ENCODE measurements at places on chromosomes 5 and 9.
A peak's percentile ranks its signal among the peaks of the same experiment; 100 is the strongest.

GRCh38 chr9:30010691-30011090 is 2373.8 kb upstream of the ACO1 start:
- no peak for DNase-seq

GRCh38 chr5:5126444-5126843 is 13.7 kb upstream of the ADAMTS16 start:
- no peak for DNase-seq

- DNase-seq = no peak
Measured at GRCh38 chr5:170430256-170430655, 41.1 kb upstream of the KCNMB1 start.

DNA sequence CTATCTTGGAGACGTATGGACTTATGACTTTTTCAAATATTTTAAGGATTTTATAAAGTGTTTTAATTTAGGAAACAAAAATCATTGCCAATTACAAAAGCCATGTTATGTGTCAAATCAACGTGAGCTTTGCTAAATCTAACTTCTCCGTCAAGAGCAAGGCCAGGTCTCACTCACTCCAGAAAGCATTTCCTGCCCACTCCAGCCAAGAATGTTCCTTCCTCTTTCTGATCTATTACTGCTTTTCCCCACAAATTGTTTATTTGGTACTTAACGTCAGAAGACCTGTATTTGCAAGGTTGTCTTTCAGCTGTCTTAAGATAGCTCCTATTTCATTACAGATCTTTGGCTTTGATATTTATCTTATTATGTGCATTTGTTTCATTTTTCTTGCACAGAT is 193.5 kb upstream of the HAPLN1 start:
- no peak for DNase-seq

- DNase-seq = no peak
Measured at GRCh38 chr5:142726188-142726731, 40.4 kb upstream of the FGF1 start.

GRCh38 chr5:73093943-73094342 is 26.4 kb upstream of the TMEM171 start:
- no peak for DNase-seq

DNA sequence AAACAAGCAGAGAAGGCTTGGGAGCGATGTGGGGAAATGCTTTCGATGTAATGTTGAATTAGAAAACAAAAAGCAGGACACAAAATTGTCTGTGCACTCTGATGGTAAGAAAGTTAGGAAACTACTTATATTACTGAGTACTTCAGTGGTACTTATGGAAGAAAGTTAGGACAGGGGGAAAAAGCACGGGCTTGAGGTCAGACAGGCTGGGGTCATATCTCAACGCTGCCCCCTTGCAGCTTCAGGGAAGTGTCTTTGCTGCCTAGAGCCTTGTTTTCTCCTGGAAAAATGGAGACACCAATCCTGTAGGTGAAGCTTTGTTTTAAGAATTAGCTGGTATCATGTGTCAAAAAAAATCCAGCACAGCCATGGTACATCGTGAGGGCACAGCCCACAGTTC is 23.0 kb downstream of the NEURL1B start:
- DNase-seq = no peak

- DNase-seq = no peak
Measured at GRCh38 chr5:157478726-157479125, 18.7 kb downstream of the NIPAL4 start.

DNA sequence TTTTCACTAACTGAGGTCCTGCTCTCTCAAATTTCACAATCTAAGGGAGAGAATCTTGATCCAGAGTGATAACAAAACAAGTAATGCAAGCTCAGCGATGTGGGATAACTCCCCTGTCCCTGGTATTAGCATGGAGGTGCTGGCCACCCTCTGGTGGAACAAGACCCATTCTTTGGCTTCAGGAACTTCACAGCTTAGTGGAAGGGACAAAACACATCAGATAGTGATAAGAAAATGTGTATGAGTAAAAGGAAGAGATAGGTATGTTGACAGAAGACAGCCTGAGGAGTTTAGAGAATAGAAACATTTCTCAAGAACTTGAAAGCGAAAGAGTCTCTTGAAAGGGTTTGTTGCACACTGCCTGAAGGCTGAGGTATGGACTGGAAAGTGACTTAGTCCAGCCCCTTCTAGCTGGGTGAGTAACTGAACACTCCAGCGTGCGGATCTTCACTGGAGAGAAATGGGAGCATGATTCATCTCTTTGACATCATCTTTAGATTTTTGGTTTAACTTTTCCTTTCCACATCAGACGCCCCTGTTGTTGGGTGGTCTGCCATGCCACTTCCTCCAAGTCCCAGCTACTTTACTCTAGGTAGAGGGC is 25.4 kb upstream of the ZSWIM6 start:
- DNase-seq = no peak

DNA sequence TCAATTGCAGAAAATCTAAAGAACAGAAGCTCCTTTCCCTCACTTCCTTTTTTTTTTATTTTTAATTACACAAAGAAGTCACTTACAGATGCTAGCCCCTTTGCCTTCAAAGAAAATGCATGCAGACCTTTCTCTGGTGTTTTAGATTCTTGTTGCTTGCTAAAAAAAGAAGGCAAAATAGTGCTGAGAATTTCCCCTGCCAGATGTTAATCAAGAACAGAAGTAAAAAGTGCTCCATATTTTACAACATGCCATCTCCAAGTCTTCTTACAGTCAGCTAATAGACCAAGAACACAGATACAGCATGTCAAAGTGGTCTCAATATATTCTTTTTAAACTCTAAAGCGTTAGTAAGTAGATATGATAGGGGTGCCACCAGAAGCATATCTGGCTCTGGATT is 142.8 kb upstream of the RGMB start:
- no peak for DNase-seq

DNA sequence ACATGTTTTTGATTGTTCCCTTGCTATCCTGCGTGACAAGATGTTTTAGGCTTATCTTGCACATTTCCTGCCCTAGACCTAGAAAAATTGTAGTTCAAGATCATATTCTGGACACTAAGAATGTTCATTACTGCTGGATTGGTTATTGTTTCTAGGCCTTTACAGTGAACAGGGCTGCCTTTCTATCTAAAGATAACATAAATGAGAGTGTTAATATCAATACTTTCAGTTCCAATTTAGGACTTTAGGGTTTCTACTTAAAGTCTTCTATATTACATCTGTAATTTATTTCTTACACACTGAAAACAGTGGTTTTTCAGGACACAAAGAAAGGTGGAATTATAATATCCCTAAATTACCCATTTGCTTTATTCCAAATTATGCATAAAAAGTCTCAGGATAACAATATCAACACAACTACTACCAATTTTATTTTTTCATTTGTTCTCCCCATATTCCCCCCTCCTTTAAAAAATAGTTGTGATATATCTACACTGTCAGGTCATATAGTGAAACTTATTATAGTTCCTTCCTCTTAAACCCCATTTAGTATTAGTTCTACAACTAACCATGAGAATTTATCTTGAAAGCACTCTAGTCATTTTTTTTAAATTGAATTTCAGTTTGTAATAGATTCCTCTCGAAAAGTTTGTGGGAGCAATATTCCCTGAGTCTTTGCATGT is 293.9 kb upstream of the RIOK2 start:
- DNase-seq = no peak

- DNase-seq = no peak
Measured at GRCh38 chr5:137901011-137901817, 12.0 kb downstream of the PKD2L2 start.

DNA sequence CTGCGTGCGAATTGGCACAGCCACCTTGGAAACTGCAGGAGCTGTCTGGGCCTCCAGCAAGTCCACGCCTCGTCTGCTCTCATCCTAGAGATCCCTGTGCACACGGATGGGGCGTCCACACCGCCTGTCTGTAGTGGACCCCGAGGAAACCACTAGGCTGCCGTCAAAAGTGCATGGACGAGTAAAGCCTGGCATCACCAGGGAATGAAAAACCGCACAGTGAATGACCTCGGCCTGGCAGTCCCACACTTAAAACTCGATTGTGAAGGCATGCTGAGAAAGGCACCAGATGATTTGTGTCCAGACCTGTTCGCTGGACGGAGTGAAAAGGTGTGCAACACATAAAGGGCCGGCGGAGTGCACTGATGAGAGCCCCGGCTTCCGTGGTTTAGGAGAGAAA is 50.8 kb downstream of the MRPL36 start:
- no peak for DNase-seq

GRCh38 chr9:12640016-12640587 is 53.1 kb upstream of the TYRP1 start:
- no peak for DNase-seq

DNA sequence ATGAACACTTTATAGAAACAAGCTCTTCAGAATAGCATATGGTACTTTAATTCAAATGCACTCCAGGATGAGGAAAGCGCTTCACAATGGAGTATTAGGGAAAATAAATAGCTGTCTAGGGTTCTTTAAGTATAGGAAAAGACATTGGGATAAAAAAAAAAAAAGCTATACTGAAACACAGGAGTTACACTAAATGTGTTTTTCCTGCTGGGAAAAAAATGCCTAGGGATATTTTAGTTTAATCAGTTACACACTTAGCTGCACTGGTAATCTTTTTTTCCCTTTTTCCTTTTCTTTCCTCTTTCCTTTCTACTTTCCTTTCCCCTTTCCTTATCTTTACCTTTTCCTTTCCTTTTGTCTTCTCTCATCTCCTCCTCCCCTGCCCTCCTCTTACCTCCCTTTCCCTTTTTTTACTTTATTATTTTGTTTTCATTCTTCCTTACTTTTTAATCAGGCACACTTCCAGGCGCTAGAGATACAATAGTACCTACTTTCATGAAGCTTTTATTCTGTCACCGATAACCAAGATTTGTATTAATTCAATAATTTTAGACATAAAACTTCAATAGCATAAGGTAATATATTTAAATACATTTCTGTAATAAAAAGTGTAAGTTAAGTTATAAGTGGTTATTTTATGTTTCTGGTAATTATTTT is 758.7 kb downstream of the CDH18 start:
- DNase-seq = no peak

GRCh38 chr5:91384671-91385430 is 1.7 kb upstream of the ARRDC3 start:
- DNase-seq = peak; percentile 21

DNA sequence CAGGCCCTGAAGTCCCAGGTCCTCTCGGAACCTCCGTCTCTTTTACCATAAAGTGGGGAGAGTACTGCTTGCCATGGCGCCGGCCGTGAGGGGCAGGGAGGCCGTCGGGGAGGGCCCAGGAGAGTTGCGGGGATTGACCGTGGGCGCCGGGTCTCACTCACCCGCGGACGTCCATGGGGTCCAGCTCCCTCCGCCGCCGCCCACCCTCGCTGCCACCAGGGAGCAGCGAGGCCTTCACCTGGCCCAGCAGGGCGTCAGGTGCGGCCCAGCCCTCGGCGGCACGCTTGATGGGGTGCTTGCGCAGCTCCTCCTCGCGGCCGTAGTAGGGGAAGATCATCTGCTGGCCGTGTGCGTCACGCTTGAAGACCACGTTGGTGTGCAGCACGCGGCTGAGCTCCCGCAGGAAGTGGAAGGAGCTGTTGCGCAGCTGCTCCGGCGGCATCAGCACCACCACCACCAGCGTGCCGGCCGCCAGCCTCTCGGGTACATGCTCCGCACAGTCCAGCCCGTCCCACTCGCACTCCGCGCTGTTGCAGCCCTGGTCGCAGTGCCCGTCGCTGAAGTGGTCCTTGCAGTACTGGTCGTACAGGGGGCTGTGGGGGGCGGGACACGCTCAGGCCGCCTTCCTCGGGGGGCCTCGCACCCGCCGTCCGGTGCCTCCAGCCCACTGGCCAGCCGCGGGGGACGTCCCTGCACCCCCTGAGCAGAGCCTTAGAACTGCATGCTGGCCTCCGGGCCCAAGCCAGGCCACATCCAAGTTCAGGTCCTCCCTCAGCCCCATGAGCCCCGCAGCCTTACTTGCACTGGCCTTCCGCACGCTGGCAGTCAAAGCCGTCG is 21.9 kb upstream of the SEC16A start:
- no peak for DNase-seq

GRCh38 chr9:129558551-129559505 is 62.1 kb downstream of the C9orf50 start:
- no peak for DNase-seq

DNA sequence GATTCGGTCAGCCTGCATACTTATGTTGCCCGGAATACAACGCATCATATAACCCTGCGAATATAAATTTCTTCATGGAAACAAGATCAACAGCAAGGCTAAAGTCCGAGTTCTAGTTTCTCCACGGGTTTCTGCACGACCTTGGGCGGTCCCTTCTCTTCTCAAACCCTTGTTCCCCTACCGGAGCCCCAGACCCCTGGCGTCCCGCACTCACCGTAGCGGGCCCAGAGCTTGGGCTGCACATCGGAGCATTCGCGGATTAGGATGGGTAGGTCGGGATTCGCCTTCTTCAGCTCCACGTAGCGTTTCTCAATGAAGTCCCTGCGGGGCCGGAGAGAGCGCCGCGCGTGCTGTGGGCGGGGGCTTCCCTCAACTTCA is 399 bp downstream of the NDUFA2 start:
- no peak for DNase-seq

DNA sequence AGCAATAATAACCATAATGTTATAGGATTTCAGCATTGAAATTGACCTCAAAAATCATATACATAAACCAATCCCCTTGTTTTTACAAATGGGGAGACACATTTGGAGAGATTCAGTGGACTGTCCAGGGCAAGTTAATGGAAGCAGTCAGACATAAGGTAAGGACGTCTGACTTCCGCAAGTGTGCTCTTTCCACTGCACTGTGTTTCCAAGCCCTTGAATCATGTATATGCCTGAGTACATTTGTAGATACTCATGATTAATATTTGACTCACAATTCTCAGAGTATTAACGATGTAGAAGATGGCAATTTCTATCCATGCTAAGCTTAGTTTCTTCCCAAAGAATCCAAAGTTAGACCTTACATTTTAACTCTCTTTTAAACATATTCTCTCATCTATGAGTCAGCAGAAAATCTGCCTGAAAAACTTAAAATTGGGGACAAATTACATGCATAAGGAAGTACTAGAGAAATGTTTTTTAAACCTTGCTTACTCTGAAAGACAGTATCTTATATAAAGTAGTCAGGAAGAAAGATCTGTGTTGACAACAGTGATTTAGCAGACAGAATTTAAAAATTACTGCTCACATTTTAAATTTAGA is 165.3 kb downstream of the NFIB start:
- no peak for DNase-seq

GRCh38 chr5:61599370-61600122 is 267.5 kb downstream of the ZSWIM6 start:
- DNase-seq = no peak

- DNase-seq = no peak
Measured at GRCh38 chr5:1168796-1169195, 32.6 kb upstream of the SLC6A19 start.

DNA sequence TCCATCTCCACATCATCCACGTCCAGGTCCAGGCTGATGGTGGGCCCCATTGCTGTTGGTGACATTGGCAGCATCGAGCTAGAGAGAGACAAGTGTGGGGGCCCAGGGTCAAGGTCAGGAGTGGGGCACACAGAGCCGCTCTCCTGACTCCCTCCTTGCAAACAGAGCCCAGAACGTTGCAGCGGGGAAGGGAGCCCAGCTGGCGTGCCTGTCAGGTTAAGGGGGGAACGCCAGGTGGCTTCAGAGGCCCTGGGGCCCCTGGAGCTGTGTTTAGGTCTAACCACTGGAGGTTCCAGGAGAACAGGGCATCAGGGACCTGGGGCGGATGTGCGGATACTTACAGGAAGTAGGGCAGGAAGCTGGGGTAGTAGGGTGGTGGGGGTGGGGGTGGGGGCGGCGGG is 7.5 kb downstream of the RNF44 start:
- DNase-seq = peak; percentile 80

- no peak for DNase-seq
Measured at GRCh38 chr9:107025260-107026035, 162.5 kb downstream of the ZNF462 start.

- no peak for DNase-seq
Measured at GRCh38 chr5:80246001-80246758, 9.7 kb downstream of the SERINC5 start.
